ENCODE measurements at places on chromosomes 7 and 10.

DNA sequence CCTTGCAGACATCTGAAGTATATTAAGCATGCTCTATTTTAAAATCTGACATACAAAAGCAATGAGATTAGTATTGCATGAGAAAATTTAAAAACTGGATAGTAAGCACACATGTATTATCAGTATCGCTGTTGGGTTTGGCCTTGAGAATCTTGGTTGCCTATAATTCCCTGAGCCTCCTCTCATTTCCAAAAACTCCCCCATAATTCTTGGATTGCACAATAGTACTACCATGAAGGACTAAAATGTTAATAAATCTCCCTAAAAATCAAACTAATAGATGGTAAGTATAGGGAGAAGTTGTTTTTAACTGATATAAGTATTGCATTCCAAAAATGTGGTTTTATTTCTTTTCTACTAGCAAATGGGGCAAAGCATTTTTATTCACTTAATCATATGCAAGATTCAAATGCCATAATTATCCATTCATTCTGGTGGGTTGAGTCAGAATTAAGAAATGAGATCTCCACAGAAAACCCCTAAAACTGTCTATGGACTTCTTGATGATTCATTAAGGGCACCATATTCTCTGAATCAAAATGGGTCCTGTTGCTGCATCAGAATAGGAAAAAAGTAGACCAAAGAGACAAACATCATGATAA is 10.3 kb upstream of the VIM start:
- no peak for DNase-seq

DNA sequence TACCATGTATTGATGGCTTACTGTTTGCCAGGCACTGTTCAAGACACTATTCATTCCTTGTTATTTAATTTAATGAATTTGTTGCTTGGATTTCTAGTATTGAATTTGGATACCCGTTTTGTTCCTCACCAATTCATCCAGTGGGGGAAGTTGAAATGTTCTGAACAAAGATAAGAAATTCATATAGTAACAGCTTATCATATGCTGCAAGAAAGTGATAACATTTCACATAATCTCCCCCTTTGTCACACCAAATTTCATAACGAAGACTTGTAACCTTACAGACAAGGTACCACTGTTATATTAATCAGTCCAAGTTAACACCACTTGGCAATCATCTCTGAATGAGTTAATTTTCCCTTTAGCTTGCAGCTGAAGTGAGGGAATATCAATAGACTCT is 42.1 kb downstream of the SCIN start:
- no peak for DNase-seq

- no peak for DNase-seq
Measured at GRCh38 chr10:3072641-3073360, 5.5 kb downstream of the PFKP start.

DNA sequence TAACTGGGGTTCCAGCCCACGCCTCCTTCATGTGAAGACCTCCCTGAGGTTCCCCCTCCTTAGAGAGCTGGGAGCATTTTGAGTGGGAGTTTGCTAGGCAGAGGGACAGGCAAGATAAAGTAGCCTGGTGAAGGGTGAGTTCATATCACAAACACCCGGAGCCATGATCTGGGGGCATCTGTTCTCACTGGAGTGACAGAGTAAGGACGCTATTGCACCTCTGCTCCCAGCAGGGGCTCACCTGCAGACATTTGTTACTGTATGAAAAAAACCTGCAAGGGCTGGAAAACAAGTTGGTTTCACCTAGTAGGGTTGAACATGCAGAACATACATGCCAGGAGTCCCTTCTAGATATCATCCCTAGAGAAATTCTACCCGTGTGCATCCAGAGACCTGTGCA is 88.4 kb downstream of the CARD11 start:
- no peak for DNase-seq

- DNase-seq: no peak
Measured at GRCh38 chr7:117896339-117896738, 23.1 kb upstream of the CTTNBP2 start.

DNA sequence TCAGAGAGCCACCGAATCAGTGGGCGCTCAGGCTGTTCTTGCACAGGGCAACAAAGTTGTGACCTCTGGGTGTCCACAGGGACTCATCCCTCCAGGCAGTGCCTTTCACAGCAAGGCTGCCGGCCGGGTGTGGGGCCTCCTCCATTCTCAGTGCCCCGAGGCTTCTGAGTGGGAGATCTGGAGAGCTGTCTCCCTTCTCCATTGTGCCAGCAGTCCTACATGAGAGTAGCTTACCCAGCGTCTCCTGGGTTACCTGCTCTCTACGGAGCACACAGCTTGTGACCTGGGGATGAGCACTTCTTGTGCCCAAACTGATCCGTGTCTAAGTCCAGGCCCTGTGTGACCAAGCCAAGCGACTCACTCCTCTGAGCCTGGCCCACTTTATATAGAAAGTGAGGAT is 240.9 kb upstream of the GRB10 start:
- no peak for DNase-seq

DNA sequence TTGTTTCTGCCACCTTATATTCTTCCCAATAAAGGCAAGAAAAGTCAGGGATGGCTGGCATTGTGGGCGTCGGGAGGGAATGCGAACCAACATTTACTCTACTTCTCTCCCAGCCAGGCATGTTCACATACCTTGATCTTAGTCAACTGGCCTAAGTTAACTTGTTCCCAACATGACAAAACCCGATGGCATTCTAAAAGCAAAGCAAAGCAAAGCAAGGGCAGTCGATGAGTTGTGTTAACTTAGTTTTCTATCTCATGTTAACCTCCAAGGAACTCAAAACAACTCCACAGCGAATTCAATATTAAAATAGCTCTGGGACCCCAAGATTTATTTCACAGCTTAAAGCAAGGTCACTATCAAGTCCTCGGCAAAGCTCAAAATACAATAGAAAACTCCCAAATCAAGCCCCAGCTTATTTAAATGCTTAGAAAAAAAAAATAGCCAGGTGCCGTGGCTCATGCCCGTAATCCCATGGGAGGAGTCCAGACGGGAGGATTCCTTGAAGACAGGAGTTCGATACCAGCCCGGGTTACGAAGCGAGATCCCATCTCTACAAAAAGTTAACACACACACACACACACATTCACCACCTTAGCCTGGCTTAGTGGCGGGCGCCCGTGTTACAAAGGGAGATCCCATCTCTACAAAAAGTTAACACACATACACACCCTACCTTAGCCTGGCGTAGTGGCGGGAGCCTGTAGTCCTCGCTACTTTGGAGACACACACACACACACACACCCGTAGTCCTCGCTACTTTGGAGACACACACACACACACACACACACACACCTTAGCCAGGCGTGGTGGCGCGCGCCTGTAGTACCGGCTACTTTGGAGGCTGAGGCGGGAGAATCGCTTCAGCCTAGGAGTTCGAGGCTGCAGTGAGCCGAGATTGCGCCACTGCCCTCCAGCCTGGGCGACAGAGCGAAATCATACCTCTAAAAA is 901 bp upstream of the CCNY start:
- no peak for DNase-seq

- no peak for DNase-seq
Measured at GRCh38 chr7:27176962-27177794, 3.1 kb upstream of the HOXA10 start.

DNA sequence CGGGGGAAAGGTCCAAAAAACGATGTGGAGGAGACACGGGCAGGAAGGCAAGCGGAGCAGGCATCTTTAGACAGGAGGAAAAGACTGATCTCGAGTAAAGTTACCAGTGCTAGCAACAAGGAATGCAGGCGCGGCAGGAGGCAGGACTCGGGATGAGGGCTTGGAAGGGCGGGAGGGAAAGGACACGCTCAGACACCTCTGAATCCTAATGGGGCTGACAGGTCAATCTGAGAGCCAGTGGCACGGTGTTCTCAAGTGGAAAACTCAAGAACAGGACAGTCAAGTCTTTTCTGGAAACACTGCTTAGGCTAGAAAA is 155.3 kb upstream of the COBL start:
- no peak for DNase-seq

GRCh38 chr10:52442576-52442975 is 128.5 kb downstream of the DKK1 start:
- DNase-seq: no peak
